ENCODE measurements at places on chromosomes 3 and 15. TPM values are rescaled to one million over a fixed set of nuclear protein-coding genes. Genes with fewer than 3 reads are reported as not detected.

TATDN2 gene
- 19.2 TPM for total RNA-seq

SCN5A gene
- 0.05 TPM for total RNA-seq

SH3BP5 gene
- 29.1 TPM for total RNA-seq

BFSP2 gene
- 3.6 TPM for total RNA-seq

DNA sequence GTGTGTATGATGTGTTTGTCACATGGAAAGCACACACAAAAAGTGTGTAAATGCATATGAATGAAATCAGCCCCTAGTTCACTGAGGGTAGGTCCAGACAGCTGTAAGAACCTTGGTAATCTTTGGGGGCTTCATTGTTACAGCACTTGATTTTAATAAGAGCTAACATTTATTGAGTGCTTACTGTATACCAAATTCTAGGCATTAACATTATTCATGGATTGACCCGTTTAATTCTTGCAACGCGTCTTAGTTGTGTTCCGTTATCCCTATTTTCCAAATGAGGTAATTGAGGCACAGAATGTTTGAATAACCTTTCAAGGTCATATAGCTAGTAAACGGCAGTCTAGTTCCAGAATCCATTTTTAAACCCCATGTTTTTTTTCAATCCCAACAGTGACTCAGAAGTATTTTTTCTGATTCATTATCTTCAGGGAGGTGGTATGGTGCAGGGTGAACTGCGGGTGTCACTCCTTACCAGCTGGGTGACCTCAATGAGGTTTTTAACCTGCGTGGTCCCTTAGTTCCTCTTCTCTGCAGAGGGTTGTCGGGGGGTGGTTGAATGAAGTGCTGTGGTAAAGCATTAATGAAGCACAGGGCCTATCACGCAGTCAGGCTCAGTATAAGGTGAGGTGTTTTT, 14.2 kb downstream of the RAB8B start:
- H3K27me3 ChIP-seq, result no peaks in the 10 kb centered on the region
- H3K36me3 ChIP-seq, result no peaks in the 10 kb centered on the region
- peaks cover 9% of the 10 kb centered on the region for H3K4me1 ChIP-seq
- no peak for DNase-seq
- no peak overlapping the region for H3K27ac ChIP-seq

DNA sequence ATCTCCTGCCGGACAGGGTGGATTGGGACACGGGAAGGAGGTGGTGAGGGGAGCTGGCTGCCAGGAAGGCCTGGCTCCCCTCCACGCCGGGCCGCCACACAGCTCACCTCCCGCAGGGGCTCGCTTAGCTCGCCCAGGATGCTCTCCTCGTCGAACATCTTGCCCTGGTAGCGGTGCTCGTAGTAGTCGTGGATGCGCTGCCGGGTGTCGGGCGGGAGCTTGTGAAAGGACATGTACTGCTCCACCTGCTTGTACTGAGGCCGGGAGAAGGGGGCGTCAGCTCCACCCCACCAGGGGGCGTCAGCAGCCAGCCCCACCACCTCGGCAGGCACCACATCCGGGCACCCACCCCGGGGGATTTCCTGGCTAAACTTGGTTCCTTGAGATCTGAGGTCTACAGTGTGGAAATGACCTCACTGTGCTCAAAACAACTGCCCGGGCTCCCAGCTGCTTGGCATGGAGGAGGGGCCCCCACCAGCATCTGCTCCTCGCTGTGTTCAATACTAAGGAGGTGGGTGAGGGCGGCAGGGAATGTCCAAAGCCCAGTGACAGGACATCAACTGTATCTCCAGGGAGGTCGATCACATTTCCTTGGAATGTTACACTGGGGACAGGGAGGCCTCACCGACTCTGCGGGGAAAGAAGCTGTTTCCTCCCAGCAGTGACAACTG, 43.4 kb downstream of the HCN4 start:
- no peak overlapping the region for H3K27ac ChIP-seq
- H3K4me3 ChIP-seq, result no peak overlapping the region
- H3K4me1 ChIP-seq, result no peaks in the 10 kb centered on the region
- no peaks in the 10 kb centered on the region for H3K36me3 ChIP-seq

DNA sequence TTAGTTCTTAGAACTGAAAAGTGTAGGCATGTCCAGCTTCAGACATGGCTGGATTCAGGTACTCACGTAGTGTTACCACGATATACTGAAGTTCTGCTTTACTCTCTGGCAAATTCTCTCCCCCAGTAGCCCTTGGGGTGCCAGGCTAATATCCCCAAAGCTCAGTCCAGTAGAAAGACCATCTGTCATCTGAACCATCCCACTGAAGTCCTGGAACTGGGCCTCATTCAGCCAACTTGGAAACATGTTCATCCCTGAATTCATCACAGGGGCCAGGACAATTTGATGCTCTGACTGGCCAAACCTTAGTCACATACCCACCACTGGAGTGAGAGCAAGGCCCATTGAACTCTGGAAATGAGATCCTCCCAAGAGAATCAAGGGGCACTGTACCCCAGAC, 8.2 kb downstream of the EFCC1 start:
- peaks cover 7% of the 10 kb centered on the region for H3K4me1 ChIP-seq
- DNase-seq, result no peak
- peaks cover 3% of the 10 kb centered on the region for H3K27me3 ChIP-seq
- no peaks in the 10 kb centered on the region for H3K36me3 ChIP-seq

DNA sequence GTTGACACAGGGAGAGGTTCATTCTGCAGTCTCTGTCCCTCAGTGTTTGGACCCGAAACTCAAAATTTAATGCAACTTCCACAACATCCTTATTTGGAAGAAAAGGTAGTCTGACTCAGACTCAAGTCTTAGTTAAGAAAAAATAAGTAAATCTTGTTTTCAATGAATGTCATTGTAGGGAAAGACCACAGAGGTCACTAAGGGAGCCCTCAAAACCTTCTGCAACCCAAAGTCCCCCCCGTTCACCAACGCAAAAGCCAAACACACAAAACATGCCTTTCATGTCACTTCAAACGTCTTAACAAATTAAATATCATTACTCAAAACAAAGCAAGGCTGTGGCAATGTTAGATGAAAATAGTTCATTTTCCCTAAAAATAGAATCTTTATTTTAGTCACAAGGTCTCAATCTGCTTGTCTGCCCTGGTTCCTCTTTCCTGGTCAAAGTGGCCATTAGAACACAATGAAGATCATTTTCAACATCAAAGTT, 20.9 kb upstream of the SSUH2 start:
- no peaks in the 10 kb centered on the region for H3K36me3 ChIP-seq
- no peak overlapping the region for H3K27ac ChIP-seq
- no peaks in the 10 kb centered on the region for H3K4me1 ChIP-seq

GRCh38 chr15:55434989-55435825, 26.9 kb downstream of the PIERCE2 start:
- H3K36me3 ChIP-seq, result no peaks in the 10 kb centered on the region
- no peaks in the 10 kb centered on the region for H3K4me1 ChIP-seq
- DNase-seq, result peak; percentile 21
- no peak overlapping the region for H3K27ac ChIP-seq
- H3K27me3 ChIP-seq, result no peaks in the 10 kb centered on the region

DNA sequence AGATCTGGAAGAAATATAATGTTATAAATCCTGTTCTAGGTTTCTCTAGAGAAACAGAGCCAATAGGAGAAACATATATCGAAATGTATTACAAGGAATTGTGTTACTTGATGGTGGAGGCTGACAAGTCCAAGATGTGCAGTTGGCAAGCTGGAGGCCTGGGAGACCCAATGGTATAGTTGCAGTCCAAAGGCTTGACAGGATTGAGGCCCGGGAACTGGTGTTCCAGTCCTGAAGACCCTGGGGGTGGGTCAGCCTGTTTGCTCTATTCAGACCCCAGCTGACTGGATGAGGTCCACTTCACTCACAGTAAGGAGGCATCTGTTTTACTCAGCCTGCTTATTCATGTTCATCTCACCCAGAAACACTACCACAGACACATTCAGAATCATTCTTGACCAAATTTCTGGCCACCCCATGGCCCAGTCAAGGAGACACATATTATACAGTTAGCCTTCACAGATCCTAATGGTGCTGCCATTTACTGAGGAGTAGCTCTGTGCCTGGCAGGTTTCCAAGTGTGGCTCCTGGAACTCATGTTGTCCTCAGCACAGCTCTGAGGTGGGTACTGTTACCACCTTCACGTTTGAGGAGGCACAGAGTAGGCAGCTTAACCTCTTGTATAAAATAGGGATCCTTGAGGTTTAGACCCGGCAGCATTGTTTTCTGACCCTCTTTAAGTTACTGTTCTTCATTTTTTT, 3.7 kb downstream of the TRAK1 start:
- no peak overlapping the region for H3K4me3 ChIP-seq
- peaks cover 4% of the 10 kb centered on the region for H3K4me1 ChIP-seq
- peaks cover 10% of the 10 kb centered on the region for H3K36me3 ChIP-seq
- no peak for DNase-seq

GRCh38 chr15:34927726-34928125, 41.8 kb downstream of the AQR start:
- no peak for DNase-seq
- H3K4me3 ChIP-seq, result no peak overlapping the region
- H3K4me1 ChIP-seq, result no peaks in the 10 kb centered on the region
- no peak overlapping the region for H3K27ac ChIP-seq
- H3K36me3 ChIP-seq, result peaks cover 27% of the 10 kb centered on the region

DNA sequence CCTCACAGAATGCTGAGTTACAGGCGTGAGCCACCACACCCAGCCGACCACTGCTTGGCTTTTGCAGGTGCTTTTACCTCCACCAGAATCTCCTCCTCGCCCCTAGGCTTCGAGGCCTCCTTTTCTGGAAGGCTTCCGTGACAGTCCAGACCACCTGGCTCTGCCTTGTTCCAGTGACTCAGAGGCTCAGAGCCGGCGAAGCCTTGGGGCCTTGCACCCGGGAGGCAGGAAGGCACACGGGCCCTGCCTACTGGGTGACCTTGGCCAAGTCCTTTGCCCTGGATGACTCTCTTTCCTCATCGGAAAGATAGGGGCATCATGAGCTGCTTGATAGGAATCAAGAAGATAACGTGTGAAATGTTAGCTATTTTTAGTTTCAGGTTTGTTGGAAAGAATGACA, 31.3 kb upstream of the FURIN start:
- DNase-seq, result no peak
- H3K36me3 ChIP-seq, result no peaks in the 10 kb centered on the region
- no peaks in the 10 kb centered on the region for H3K27me3 ChIP-seq

GRCh38 chr3:87088993-87089841, 98.3 kb upstream of the VGLL3 start:
- DNase-seq, result peak; percentile 40
- H3K36me3 ChIP-seq, result no peaks in the 10 kb centered on the region
- H3K27me3 ChIP-seq, result no peaks in the 10 kb centered on the region
- peak overlapping the region; percentile 13 for H3K27ac ChIP-seq
- peak overlapping the region; percentile 67 for H3K4me3 ChIP-seq

GRCh38 chr3:194390835-194391234, 8.2 kb downstream of the GP5 start:
- H3K27ac ChIP-seq, result no peak overlapping the region
- H3K36me3 ChIP-seq, result no peaks in the 10 kb centered on the region
- no peaks in the 10 kb centered on the region for H3K27me3 ChIP-seq
- DNase-seq, result no peak
- H3K4me3 ChIP-seq, result no peak overlapping the region

DNA sequence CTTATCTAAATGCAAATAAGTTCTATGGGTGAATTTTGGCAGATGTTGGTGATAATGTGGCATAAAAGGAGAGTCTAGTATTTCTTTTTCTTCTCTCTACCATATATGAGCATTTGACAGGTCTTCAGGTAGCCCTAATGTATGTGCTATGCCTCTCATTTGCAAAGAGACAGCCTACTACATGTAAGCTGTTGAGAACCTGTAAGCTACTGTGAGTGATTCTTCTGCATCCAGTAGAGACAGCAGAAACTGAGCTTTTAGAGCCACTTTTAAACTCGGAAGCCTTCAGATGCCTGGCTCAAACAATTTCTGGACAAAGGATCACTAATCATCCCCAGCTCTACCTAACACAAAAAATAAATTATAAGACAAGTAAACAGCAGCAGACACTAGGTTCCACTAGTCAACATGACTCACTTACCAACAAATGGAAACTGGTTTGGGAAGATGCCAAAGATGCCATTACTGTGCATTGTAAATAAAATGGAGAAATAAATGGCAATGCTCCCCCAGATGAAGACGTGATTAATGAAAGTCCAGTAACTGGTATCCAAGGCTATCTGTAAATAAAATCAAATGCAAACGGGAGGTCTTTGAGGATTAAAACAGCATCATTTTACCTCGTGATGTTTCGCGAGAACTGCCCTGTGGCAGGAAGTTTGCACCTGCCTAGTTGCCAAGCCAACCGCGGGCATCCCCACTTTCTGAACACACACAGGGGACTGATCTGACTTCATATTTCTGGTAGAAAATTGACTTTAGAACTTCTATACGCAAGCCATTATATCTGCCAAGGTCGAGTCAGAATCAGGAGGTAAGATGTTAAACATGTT, 245.3 kb downstream of the DTWD1 start:
- no peaks in the 10 kb centered on the region for H3K4me1 ChIP-seq
- H3K27me3 ChIP-seq, result no peaks in the 10 kb centered on the region
- DNase-seq, result no peak

GRCh38 chr15:81253846-81254245, 57.2 kb downstream of the IL16 start:
- H3K4me3 ChIP-seq, result no peak overlapping the region
- H3K27ac ChIP-seq, result no peak overlapping the region
- H3K36me3 ChIP-seq, result no peaks in the 10 kb centered on the region
- H3K4me1 ChIP-seq, result no peaks in the 10 kb centered on the region
- no peaks in the 10 kb centered on the region for H3K27me3 ChIP-seq

- peaks cover 18% of the 10 kb centered on the region for H3K4me1 ChIP-seq
- no peak overlapping the region for H3K27ac ChIP-seq
- H3K27me3 ChIP-seq, result no peaks in the 10 kb centered on the region
- no peak for DNase-seq
- no peaks in the 10 kb centered on the region for H3K36me3 ChIP-seq
Observed at GRCh38 chr15:77544162-77544561, 88.5 kb downstream of the LINGO1 start.

- DNase-seq, result no peak
- H3K36me3 ChIP-seq, result no peaks in the 10 kb centered on the region
- no peak overlapping the region for H3K27ac ChIP-seq
- no peaks in the 10 kb centered on the region for H3K27me3 ChIP-seq
Observed at GRCh38 chr15:85618228-85618505, 176.6 kb downstream of the KLHL25 start.

- no peak overlapping the region for H3K4me3 ChIP-seq
- no peaks in the 10 kb centered on the region for H3K27me3 ChIP-seq
- DNase-seq, result no peak
- H3K4me1 ChIP-seq, result no peaks in the 10 kb centered on the region
- H3K27ac ChIP-seq, result no peak overlapping the region
Observed at GRCh38 chr3:172702256-172702655, 8.6 kb downstream of the NCEH1 start.

DNA sequence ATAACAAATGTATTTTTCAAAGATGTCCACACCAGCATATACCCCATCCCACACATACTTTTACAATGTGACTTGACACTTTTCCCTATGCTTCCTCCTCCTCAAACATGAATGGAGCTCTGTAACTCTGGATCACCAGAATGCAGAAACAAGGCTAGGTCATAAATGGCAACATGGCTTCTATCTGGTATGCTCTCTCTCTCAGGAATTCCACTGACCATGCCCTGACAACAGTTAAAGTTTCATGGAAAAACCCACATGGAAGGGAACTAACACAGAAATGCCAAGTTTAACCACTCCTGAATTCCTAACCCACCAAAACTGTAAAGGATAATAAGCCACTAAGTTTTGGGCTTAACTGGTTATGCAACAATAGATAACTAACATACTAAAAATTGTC, 19.9 kb downstream of the MYO9A start:
- H3K27me3 ChIP-seq, result no peaks in the 10 kb centered on the region
- H3K4me3 ChIP-seq, result no peak overlapping the region
- no peaks in the 10 kb centered on the region for H3K36me3 ChIP-seq
- no peak overlapping the region for H3K27ac ChIP-seq
- no peaks in the 10 kb centered on the region for H3K4me1 ChIP-seq
- DNase-seq, result no peak

Data from thymus (tissue), 14 donors.